ENCODE measurements at places on chromosomes 7 and 10.

DNA sequence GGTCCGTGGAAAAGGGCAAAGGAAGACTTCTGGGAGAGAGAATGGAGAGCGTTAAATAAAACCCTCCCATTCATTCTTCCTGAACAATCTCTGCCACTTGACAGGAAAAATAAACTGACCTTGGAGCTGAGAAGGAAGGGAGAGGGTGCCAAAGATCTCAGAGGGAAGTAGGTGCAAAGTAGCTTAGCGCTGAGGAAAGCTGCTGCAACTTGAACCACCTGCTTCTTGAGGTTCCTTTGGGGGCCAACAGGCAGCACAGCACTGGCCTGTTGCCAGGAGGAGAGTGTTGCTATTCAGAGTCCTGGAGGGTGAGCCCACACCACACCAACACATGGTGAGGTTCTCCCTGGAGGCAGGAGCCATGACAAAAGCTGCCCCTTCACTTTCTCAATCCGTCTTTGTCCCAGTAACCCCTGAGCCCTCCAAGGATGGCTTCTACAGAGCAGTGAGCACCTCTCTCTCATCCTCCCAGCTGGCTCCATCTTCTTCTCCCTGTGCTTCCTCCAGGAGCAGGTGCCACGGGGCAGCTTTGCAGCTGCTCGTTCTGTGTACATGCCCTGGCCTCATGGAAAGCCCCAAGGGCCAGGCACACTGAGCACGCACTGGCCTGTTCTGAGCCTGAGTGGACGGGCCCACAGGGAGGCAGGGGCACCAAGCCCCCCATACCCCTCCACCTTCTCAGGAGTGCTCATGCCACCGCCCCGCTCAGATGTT lies 101.3 kb downstream of the STRA8 start:
- DNase-seq = no peak

GRCh38 chr7:116499168-116500077 lies at the start of gene CAV2:
TSS of gene CAV2 (plus strand) at chr7:116499738. CDS start at chr7:116499782, 44 bp downstream.
- DNase-seq = no peak

GRCh38 chr7:139571190-139571589 lies 47.7 kb downstream of the CLEC2L start:
- no peak for DNase-seq

DNA sequence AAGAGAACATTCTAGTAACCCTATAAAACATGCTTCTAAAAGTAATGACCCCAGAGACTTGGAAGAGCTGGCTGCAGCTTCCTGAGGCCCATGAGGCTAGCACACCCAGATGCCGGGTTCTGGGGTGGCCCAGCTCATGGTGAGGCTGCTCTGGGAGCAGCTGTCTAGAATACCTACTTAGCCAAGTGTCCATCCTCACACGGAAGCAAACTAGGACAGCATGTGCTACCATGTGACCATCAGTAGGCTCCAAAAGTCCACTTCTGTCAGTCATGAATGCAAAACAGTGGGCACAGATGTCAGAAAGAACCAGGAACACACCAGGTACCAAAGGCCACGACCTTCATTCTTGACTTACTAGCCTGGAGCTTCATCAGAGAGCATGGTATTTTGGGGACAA lies 32.4 kb downstream of the CTBP2 start:
- DNase-seq = no peak

DNA sequence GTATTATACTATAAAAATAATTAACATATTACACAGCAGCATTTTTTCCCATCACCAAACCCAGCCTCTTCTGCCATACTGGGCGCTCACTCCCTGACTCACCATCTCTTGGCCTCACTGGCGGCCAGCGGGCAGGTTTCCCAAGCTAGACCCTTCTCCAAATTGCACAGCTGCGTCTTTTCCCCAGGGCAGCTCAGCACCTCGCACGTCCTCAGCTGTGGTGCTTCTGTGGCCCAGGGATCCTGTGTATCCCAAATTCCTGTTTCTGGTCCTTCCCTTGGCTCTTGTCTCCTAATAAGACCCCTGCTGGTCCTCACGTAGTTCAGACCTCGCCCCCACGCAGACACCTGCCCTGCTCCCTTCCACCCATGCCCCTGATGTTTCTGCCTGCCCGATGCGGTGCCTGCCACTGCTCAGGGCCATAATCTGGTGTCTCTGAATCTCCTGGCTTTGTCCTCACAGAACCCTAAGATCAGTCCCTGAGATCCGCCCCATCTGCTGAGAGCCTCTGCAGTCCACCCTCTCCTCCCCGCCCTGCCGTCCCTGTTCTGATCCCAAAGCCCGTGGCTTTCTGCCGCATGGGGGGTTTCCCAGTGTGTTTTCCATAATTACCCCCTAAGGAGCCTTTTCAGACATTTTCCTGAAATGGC lies 290.1 kb downstream of the TCERG1L start:
- DNase-seq = no peak

GRCh38 chr10:53463539-53463938 lies 691.0 kb upstream of the MBL2 start:
- no peak for DNase-seq

DNA sequence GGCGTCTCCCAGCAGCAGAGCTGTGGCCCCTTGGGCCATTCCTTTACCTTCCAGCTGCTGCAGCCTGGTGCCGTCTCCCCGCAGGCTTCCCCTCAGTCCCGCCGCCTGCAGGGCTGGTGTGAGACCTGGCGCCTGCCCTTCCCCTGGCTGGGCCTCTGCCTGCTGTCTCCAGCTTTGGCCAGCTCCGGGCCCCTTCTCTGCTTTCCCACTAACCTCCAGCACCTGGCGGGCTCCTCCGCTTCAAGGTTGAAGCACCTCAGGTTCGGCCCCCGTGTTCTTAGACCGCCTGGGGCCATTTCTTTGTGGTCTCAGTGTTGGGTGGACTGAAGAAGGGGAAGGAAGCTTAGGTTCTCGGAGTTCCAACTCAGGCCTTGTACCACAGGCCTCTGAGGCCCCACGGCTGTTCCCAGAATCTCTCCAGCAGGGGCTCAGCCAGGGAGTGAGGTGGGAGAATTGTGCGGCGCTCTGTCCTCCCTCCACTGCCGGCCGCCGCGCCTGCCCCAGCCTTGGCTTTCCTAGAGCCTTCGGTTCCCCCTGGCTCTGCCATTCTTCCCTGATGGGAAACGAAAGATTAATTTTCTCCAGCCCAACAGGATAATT lies 30.3 kb downstream of the GBX1 start:
- no peak for DNase-seq

DNA sequence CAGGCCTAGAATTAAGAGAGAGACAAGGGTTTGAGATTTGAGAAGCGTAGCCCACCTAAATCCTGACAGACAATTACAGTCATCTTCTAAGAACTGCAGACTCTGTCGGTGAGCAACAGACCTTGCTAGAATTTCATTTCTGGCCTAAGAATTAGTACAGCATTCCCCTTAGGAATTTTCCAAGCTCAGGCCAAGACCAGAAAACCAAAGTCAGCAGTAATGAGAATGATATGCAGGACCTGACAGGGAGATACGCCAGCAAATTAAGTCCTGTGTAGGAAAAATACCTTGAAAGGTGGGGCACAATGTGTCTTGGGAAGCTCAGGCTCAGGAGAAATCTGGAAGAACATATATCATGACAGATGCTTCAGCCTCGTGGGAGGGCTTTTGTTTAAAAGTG lies 52.7 kb upstream of the HERPUD2 start:
- DNase-seq = no peak

DNA sequence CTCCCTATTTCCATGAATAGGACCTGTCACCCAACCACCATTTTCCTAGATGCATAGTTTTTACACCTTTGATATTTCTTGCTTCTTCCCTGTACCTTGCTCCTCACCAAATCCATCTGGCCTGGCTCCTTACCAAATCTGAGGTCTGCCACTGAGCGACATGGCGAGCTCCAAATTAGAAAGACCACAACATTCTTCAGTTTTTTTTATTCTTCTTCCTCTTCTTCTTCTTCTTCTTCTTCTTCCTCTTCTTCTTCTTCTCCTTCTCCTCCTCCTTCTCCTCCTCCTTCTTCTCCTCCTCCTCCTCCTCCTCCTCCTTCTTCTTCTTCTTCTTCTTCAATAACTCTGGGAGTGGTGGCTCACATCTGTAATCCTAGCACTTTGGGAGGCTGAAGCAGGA lies 7.1 kb downstream of the CPED1 start:
- DNase-seq = no peak

DNA sequence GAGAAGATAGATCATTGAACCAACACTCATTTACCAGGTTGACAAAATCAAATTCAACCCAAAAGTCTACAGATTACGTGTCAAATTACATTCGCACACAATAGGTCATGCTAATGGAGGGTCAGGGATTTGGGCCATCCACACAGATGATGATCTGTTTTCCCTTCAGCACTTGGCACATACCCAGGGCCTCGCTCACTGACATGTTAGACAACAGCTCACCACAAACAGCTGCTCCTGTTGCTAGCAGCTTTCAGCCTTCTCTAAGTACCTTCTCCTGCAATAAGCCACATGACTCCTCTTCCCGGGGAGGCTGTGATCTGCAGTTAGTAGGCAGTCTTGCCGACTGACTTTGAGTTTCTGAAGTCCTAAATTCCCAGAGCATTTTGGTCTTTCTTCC lies 18.4 kb downstream of the NKX2-3 start:
- no peak for DNase-seq

DNA sequence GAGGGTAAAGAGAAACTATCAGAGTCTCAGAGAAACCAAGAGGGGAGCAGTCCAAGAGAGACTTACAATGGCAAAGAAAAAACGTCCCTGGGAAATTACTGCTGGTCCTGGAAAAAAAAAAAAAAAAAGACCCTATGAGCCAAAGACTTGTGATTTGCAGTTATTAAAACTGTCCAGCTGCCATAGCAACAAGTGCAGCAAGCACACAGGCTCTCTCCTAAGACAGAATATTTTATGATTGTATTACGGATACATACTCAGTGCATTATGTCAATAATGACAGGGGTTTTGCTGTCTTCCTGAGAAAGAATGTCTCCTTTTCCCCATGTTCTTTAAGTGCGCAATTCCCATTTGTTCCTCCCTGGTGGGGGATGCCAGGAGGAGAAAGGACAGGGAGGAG lies 178.5 kb downstream of the GPAM start:
- DNase-seq = no peak

GRCh38 chr10:42618424-42618823 lies 19.9 kb downstream of the ZNF33B start:
- no peak for DNase-seq

DNA sequence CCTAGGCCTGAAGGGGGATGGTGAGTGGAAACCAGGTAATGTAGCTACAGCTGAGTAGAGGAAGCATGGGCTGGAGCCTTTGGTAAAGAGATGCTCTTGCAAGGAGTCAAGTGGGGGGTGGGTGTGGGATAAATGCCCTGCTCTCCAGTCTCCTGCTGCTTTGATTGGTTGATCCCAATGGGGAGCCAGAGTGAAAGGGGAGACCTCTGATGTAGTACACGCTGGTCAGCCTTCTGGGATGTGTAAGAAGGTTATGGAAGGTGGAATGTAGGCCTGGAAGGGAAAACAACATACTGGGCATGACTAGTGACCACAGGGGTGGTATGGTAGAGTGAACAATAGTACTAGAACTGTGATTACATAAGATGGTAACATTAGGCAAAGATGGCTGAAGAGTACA lies 44.3 kb downstream of the TET1 start:
- no peak for DNase-seq

GRCh38 chr7:150337179-150337578 lies 4.2 kb downstream of the RARRES2 start:
- no peak for DNase-seq

DNA sequence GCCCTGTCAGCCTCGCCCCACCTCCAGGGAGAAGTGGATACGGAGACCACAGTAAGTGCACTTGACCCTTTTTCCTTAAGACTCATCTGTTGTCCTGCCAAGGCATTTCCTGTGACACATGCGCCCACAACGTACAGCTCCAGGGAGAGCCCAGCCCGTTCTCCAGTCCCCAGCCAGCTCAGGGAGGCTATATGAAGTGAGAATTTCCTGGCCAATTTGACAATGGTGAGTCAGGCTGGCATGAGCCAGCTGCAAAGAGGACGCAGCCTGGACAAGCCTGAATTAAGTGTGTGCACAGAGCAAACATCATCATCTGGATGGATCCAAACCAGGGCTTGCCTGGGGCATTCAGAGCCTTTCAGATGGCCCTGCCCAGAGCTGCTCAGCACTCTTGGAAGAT lies 244.8 kb downstream of the KCNMA1 start:
- no peak for DNase-seq

GRCh38 chr10:3401491-3401938 lies 228.9 kb upstream of the PITRM1 start:
- DNase-seq = no peak
